Mesendoderm (in vitro differentiated cells): ENCODE measurements at places on chromosomes 7 and 10.

GRCh38 chr10:74770400-74770799 is 56.0 kb upstream of the KAT6B start:
- peak; percentile 19 for DNase-seq

DNA sequence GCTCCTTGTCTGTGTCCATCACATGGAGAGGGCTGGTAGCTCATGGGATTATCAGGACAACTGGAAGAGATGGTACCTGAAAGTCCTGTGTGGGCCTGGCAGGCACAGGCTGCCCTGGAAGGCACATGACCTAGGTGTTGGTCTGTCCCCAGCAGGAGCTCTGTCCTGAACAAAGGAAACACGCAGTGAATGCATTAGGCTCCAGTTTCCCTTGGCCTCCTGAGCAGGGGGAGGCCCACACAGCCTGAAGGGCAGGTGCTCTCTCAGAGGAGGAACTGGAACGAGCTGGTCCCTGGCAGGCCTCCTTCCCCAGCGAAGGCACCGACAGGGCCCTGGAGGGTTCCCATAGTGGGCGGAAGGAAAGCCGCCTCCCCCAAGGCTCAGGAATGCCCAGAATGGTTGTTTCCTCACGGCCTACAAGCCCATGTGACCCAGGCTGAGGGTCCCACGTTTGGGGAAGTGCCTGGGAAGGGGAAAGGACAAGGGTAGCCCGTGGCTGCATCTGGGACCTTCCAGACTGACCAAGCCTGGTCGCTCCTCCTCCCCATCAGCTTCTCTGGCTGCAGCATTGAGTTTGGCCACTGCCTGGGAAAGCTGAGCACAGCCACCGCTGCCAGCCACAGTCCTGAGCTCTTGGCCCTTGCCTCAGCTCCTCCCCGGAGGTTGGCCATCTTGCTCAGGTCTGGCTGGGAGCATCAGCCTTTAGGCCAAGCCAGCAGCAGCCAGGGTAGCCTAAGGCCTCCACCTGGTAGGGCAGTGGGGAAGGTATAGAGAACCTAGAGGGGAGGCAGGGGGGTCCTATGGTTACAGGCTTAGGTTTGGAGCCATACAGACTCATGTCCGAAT is 21.8 kb downstream of the CXCL12 start:
- DNase-seq, result peak; percentile 78

- DNase-seq, result no peak
Measured at GRCh38 chr10:95097805-95098204, 28.5 kb upstream of the CYP2C8 start.

GRCh38 chr7:44979481-44980392 is 922 bp upstream of the MYO1G start:
- peak; percentile 62 for DNase-seq

DNA sequence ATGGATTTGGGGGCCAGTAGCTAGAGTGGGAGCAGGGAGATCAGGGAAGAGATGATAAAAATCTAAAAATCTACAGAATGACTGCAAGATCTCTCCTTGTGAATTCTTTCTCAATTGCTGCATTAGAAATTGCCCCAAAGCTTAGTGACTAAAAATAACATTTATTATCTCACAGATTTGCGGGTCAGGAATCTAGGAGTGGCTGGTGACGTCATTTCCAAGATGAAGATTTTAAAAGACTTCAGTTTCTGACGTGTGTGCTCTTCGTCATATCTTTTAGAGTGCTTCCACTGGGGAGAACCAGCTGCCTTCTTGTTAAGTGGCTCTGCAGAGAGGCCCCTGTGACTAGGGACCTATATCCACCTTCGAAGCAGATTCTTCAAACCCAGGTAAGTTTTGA is 112.6 kb downstream of the DGKI start:
- DNase-seq, result no peak

GRCh38 chr10:98555021-98555619 is 108.4 kb upstream of the HPS1 start:
- no peak for DNase-seq

DNA sequence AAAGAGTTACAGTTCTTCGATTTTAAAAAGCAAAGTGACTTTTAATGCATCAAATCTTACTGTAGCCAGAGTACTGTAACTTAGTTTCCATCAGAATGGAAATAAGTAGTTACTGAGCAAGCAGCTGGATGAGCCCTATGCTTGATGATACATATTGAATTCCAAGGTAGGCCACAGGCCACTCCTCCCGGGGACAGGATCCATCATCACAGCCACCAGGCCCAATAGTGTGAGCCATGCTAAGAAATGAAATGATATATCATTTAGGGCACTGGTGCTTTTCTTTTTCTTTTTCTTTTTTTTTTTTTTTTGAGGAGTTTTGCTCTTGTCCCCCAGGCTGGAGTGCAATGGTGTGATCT is 42.9 kb upstream of the TOMM7 start:
- DNase-seq, result no peak

- DNase-seq, result peak; percentile 79
Measured at GRCh38 chr10:70461397-70462348, 16.9 kb upstream of the PALD1 start.

- DNase-seq, result no peak
Measured at GRCh38 chr7:119888251-119888650, 384.7 kb upstream of the KCND2 start.

GRCh38 chr10:95798096-95798855 is 42.3 kb downstream of the ENTPD1 start:
- no peak for DNase-seq

GRCh38 chr10:23358357-23358756 is 13.8 kb upstream of the C10orf67 start:
- peak; percentile 43 for DNase-seq

DNA sequence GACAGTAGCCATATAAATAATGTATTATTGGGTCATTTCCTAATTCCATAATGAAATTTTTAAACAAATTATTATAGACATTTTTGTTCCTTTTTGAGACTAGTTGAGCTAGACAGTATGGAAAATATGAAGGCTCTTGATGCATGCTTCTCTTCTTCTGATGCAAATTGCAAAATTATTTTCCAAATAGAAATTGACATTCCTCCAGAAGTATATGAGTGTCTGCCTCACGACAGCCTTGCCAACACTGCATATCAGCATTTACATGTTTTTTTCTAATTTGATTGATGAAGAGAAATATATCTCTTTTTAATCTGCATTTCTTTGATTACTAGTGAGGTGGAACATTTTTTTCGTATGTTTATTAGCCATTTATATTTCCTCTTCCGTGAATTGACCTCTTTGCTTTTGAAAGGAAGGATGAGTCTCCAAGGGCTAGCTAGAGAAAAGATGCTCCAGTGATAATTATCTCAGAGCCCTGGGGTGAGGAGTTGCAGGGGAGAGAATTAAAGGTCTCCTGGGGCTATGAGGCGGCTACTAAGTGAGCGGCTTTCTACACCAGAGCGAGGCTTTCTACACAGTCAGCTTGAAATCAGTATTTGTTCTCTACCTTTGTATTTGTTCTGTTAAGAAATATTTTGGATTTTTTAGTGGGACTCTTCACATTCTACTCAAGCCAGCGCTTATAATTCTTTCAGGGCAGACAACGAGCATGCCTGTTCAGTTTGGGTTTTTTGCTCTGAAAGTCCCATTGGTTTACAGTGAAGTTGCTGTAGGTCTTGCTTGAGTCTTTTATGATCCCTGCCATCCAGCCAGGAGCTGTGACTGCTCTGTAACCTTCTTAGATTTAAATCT is 712.2 kb upstream of the GALNT17 start:
- DNase-seq, result peak; percentile 19

- no peak for DNase-seq
Measured at GRCh38 chr7:49714182-49714581, 59.3 kb upstream of the VWC2 start.

- DNase-seq, result peak; percentile 41
Measured at GRCh38 chr7:138207555-138207971, 131.3 kb downstream of the AKR1D1 start.

DNA sequence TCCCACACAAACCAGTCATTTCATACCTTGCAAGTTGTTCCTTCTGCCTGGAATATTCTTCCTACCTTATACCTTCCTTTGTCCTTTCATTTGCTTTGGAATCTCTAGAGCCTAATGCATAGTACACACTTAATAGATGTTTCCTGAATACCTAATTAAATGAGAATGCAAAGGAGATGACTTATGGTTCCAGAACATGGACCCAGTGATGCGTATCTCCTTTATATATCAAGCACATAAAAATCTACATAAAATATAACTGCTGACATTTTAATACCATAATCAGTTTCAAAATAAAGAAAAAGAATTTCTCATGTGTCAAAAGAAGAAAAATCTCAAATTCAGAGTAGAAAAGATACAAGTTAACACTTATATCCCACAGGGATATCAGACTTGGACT is 110.6 kb upstream of the ASAH2 start:
- no peak for DNase-seq

DNA sequence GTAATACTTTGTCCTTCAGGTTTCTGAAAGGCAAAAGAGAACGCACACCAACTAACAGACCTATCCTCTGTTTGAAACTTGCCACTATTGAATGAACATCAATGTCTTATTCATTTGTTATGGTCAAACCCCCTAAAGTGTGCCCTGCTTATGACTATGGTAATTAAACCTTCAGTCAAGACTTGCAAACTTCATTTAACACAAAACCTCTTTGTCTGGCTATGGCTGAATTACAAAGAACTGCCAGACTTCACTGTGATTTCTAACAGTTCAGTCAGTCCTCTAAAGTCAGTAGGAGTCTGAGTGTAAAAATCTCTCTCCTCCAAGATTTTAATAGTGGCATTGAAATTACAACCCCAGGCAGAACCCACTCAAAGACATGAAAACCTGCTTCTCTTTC is 702.5 kb upstream of the LRRN3 start:
- no peak for DNase-seq

- DNase-seq, result peak; percentile 79
Measured at GRCh38 chr7:79529881-79530235, 76.4 kb upstream of the MAGI2 start.

GRCh38 chr7:70319057-70319456 is 720.8 kb downstream of the AUTS2 start:
- DNase-seq, result no peak

DNA sequence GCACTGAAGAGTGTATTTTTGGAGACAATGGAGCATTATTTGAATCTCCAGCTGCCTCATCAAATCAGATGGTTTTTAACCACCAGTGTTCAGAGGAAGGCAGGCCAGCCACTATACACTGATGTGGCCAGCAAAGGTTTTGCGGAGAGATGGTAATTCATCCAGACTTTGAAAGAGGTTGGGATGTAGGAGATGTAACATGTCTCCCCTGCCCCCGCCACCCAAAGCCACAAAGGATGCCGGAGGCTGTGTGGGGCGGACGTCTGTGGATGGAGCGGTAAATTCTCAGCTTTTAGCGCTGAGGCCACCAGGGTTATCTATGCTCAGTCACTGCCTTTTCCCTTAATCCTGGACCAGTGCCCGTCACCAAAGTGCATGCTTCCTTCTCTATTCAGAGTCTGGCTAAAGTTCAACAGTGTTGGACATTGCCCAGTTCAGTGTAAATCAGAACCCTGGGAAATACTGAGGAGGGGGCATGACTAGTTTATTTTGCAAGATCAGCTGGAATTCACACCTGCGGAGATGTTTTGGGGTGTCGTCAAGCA is 3.7 kb upstream of the TRIP6 start:
- DNase-seq, result no peak

DNA sequence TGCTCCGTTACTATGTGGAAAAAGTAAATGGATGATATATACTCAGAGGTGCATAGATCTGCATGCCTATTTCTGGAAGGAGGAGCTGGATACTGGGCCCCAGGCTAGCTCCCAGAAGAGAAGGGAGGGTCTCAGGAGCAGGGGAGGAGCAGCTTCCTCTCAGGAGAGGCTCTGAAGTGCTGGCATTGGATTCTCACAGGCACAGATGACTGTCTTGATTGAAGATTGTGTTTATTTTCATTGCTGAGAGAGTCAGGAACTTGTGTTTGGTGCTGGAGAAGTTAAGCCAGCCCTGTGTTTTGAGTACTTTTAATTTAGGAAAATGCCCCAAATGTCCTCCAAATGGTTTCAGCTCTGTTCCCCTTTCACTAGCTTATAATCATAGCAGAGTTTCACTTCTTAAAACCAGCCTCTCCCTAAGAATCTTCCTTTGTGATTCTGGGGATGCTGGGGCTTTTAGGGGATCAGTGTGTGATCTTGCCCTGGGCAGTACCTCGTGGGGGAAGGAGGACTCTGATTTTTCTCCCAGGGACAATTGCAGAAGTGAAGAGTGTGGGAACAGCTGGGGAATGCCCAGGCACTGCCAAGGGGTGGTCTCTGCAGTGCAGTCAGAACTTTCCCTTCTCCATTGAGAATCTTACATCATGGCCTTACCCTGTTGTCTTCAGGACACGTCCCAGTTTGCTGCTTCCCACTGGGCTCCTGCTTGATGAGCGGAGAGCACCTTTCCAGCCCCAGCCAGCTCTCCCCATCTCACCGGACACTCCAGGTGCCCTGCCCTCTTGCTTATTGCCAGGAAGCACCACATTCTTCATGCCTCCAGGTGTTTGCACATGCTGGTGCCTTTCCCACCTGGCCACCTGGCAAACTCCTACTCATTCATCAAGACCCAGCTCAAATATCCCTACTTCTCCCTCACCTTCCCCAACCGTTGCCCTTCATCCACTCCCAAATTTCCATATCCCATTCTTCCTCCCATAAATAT is 102.8 kb downstream of the ARHGAP22 start:
- DNase-seq, result no peak

DNA sequence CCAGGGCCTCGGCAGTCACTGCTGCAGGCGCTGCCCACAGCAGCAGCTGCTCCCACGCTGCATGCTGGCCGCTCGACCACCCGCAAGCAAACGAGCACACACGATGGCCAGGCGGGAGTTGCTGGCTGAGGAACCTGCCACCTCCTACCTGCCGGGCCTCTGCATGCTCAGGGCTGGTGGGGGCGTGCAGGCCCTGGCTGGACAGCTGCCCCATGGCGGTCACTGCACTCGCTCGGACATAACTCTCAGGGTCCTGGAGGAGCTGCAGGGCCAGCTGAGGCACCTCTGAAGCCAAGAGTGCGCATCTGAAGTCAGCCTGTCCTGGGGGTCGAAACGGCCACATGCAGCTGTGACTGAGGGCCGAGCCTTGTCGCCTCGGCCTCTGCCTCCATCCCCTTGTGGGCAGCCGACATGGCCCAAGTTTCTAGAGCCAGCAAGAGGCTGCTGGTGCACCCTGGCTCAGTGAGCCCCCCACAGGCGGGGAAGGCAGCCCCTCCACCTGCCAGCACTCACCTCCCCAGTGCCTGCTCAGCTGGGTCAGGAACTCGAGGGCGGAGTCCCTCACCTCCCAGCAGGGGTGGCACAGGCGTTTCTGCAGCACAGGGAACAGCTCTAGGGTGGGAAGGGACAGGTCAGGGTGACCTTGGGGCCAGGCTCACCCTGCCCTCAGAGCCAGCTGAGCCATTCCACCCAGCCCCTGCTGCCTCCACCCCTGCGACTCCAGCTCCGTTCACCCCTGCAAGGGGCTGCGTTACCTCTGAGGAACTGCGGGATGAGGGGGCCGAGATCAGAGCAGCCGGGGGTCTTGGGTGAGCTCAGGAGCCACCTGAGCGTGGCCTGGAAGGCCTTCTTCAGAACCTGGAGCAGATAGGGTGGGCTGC is 16.1 kb downstream of the BRAT1 start:
- no peak for DNase-seq

- DNase-seq, result no peak
Measured at GRCh38 chr10:81870472-81870871, 4.5 kb upstream of the NRG3 start.

GRCh38 chr10:24872790-24873182 is 79.6 kb downstream of the PRTFDC1 start:
- DNase-seq, result no peak
